SW480 (cell line): ENCODE measurements at places on chromosomes 12 and 14.

GRCh38 chr14:68586896-68587751, 205.7 kb downstream of the ZFP36L1 start:
- no peak for DNase-seq

DNA sequence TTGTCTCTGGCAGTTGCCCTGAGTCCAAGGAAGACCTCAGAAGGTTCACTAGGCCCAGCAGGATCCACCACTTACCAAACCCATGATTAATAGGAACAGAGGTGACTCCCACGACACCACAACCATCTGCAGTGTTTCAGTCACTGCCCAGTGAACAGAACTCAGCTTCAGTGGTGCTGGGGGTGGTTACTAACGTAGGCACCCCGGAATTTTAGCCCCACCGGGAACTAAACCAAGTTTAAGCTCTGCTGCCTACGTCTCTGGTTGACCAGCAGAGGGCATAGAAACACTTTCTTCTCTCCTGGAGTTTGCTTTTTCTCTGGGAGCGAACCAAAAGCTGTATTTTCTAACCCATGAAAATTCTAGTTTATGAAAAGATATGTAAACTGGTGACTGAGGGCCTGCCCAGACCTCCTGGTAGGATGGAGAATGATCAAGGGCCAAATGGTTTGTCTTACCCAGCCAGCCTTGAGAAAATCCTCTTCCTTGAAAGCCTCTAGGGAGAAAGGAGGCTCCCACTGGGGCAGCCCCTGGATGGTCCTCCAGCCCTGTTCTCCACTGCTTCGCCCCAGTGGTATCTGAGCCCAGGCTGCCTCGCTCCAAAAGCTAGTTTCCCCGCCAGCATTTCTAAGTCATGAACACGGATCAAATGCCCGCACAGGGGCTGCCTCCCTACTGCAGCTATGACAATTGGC, 379.8 kb downstream of the DPF3 start:
- DNase-seq, result peak; percentile 55

GRCh38 chr14:89628521-89628920, 211.5 kb upstream of the FOXN3 start:
- DNase-seq, result no peak

DNA sequence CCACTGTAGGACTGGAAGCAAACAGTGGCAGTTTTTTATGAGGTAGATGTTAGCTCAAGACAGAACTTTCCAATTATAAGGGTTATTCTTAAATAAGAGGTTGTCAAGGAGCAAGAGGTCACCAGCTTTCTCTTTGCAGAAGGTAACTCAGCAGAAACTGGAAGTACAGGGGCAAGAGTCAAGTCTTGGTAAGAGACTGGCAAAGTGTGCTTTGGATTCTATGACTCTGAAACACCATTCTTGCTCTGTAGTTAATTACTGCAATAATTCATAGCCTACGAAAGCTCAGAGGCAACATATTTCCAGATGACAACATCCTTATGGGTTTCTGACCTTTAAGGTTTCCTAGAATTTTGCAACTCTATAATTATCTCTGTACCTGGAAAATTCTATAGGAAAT, 51.3 kb downstream of the RMST start:
- DNase-seq, result no peak

DNA sequence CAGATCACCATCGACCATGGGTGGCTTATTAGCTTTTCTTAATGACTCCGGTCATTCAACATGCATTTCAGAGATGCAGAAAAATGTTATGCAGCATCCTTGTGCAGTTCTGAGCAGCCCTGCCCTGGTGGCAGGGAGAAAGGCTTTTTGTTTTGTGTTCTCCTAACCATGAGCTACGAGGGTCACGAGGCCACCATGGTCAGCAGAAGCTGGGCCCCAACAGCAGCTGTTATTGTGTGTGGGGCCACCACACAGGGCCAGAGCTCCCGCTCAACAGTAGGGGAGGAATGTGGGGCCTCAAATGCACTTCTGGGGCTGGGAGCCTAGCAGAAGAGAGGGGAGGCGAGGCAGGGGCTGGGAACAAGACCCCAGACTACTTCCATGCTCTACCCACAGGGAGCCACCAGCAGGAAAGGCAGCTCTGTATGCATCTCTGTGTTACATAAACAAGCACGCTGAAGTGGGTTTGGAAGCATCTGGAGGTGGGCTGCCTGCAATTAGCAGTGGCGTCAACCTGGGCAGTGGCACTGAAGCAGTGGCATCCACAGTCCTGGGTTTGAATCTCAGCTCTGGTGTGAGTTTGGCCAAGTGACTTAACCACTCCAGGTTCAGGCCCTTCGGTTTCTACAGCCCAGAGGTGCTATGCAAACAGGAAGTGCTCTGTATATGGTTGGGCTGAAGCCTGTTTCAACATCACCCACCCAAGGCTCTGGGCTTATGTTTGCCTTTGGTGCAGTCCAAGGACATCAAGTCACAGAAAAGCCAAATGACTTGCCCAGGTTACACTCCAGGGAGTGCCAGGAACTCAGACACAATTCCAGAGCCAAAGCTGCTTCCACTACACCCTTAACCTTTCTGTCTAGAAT, 16.3 kb downstream of the GLTP start:
- DNase-seq, result no peak
